ENCODE measurements at places on chromosomes 7 and 10.

DNA sequence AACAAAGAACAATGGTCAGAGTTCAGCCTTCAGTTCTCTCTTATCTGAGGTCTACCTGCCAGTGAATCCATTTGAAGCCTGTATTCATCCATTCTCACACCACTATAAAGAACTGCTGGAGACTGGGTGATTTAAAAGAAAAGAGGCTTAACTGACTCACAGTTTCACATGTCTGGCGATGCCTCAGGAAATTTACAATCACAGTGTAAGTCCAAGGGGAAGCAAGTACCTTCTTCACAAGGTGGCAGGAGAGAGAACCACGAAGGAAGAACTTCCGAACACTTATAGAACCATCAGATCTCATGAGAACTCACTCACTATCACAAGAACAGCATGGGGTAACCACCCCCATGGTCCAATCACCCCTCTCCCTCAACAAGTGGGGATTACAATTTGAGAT lies 33.0 kb upstream of the SLC25A13 start:
- no peak for DNase-seq

- DNase-seq, result no peak
Measured at GRCh38 chr7:102991077-102991539, 78.3 kb downstream of the LRRC17 start.

DNA sequence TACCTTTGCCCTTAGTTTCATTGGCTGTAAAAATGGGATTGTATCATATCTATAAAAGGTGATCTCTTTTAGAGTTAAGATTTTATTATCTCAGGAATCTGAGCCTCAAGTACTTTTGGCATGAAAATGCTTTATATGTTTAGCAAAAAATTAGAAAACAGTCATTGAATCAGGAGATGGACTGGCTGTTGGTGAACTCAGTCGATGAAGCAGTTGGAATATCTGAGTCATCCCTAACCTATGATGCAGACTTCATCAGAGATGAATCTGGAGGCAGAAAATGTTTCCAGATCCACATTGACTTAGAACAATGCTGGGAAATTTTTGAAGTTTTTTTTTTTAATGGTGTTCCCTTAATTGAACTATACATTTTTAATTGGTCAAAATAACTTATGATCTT lies 228.5 kb downstream of the SLC25A13 start:
- no peak for DNase-seq

- DNase-seq, result no peak
Measured at GRCh38 chr7:93622036-93623033, 47.8 kb upstream of the CALCR start.

DNA sequence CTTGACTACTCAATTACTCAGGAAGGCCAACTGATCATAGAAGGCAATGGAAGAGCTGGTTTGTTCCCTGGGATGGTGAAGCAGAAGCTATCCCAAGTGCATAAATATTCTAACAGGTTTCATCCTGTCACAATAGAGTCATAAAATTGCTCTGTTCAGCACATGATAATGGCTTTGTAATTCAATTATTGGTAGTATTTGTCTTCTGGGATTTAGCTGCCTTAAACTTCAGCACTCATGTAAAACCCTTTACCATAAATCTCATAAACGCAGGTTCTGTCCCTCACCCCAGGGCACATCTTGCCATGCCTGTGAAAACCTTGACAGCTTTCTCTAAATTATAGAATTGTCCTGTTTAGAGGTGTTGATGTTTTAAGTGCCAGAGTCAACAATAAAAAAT lies 417.6 kb downstream of the SORCS1 start:
- DNase-seq, result no peak

DNA sequence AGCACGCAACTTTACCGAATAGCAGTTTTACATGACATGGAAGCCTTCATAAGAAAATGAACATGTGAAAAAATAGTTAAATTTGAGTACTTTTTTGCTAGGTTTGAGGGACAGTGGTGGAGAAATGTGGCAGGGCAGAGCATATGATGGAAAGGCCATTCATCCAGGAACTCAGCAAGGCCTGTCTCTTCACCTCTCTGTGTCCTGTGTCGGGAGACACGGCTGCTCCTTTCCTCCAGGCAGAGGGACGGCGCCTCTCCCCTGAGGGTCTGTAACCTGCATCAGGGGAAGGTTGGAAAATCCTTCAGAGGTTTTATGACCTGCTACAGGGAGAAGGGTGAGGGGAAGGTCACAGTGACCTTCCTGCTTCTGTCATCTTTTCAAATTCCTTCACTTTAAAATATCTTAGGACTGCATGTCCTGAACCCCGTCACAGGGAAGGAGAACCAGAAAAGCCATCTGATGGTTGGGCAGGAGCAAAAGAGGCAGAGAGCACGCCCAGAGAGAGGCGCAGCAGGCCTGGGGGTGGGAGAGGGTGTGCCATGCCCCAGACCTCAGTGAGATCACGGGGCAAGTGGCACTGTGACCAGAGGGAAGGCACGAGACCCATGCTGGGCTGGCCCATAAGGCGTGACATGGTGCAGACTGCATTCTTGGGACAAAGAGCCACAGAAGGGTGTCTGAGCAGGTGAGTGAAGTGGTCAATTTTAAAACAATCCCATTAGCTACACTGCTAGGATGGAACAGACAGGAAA lies 44.0 kb downstream of the GSDME start:
- DNase-seq, result no peak

DNA sequence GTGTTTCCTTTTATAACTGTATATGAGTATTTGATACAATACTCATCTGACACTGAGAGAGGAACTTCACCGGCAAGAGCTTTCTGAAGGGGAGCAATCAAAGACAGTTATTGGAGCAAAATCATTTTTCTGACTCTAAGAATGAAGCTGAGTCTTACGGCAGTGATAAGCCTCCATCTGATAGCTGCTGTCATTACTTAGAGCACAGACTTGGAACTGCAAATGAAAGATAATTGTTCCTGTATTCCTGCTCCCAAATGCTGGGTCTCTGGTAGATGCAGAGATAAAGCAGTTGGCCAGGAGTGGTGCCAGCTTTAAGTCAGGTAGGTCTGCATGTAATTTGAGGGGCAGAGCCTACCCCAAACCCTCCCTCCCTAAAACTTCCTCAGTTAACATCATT lies 2.3 kb upstream of the PALS2 start:
- no peak for DNase-seq

DNA sequence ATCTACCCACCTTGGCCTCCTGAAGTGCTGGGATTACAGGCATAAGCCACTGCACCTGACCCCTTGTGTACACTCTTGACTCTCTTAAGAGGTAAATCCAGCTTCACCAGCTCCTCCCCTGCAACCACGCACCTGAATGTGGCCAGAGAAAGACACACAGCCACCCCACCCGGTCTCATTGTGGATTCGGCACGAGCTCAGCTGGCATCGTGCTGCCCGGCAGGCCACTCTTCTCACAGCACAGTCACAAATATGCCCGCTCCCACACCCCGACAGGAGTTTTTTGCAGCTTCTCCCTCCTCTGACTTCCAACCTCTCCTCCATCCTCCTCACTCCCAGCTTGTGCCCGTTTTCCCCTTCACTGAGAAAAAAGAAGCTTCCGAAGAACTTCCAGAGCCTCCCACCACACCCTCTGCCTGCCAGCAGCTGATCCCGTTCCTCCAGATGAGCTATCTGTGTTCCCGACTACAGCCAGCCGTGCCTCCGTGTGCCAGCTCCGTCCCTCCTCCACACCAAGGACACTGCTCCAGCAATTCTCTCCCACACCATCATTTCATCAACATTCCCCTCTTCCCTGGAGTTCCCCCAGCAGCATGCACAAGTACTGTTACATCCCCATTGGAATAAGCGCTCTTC lies 8.0 kb upstream of the SMARCD3 start:
- no peak for DNase-seq

Data from activated CD4-positive, alpha-beta T cell treated with anti-CD3 and anti-CD28 coated beads for 4 hours (primary cell).